Esophagus mucosa (tissue), 1 donor: ENCODE measurements at places on chromosomes 2 and 18. TPM values are rescaled to one million over a fixed set of nuclear protein-coding genes. Genes with fewer than 3 reads are reported as not detected.

The TMEM247 gene
- total RNA-seq = not detected

The KIAA2012 gene
- total RNA-seq = not detected

The ACAA2 gene
- total RNA-seq = 27.6 TPM

The SDC1 gene
- total RNA-seq = 477 TPM

The DUSP2 gene
- total RNA-seq = 1.8 TPM

The BMP10 gene
- total RNA-seq = not detected

The WDR75 gene
- total RNA-seq = 24.3 TPM

The COLEC12 gene
- total RNA-seq = 0.68 TPM

The DNER gene
- 0.60 TPM for total RNA-seq

The GPR45 gene
- not detected for total RNA-seq

The GKN2 gene
- total RNA-seq = not detected

The AOX1 gene
- 5.2 TPM for total RNA-seq

The CCDC88A gene
- total RNA-seq = 13.2 TPM

The PIEZO2 gene
- total RNA-seq = 0.76 TPM

DNA sequence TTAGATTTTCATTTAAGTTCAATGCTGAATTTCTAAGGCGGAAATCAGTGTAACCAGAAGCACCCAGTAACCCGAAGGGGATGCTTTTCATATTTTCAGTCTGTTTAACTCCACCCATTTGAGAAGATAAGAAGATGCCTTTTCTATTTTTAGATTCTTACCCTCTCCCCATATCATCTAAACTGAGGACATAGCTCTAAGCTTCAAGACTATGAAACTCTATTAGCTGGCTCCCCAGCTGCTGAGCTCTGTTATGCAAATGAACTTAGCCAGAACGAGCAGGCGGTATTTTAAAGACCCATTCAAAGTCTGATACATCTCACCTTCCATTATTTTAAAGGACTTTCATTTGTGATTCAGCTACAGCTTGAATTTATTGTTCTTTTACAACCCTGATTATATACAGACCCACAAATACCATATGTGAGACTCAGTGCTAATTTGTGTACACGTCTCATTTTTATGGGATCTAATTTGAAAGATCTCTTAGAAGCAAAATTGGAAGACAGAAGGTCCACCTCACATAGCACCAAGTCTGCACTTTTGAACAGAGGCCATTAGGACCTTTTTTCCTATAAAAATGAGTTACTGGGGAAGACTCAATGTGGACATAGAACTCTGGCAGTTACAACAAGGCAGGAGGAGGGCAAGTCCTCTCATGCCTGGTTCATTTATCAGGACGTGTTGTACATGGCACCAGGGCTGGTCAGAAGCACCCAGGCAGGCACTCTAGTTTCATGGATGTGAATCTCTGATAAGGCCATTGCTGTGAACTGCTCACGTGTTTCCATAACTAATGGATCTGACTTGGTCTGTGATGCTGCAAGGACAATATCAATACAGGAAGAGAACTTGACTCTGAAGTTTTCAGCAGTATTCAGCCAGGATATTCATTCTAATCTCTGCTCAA lies 16.3 kb downstream of the CDC42EP3 start:
- peak; percentile 31 for ATAC-seq

DNA sequence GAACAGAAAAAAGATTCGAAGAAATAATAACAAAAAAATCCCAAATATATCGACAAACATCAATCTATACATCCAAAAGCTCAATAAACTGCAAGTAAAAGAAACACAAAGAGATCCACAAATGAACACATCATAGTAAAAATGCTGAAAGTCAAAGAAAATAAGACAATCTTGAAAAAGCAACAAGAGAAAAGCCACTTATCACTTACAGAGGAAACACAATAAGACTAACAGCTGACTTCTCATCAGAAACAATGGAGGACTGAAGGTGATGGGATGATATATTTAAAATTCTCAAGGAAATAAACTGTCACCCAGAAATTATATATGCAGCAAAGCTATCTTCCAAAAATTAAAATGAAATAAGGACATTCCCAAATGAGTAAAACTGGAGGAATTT lies 140.3 kb downstream of the NDUFA10 start:
- no peak for ATAC-seq

- ATAC-seq = peak; percentile 47
Observed at GRCh38 chr2:113755835-113756354, 547 bp downstream of the SLC35F5 start.

DNA sequence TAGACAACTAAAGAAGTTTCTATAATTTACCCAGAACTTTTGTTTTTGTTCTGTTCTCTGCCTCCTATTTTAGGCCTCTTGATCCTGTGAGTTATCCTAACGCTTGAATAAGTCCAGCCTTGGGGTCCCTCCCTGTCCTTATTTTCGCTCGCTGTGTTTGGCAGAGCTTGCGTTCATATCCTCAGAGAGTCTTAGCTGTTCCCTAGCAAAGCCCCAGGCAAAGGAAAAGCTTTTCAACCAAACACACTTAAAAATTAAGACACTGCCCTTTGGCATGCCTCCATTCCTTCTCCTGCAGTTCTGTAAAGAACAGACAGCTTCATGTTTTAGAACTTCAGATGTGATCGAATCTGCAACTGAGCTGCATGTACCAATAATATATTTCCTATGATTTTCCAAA lies 517.2 kb downstream of the SUCLG1 start:
- ATAC-seq = no peak

- no peak for ATAC-seq
Observed at GRCh38 chr2:71166812-71167211, 36.4 kb downstream of the MPHOSPH10 start.

- ATAC-seq = no peak
Observed at GRCh38 chr2:207279520-207279919, 113.8 kb upstream of the KLF7 start.

DNA sequence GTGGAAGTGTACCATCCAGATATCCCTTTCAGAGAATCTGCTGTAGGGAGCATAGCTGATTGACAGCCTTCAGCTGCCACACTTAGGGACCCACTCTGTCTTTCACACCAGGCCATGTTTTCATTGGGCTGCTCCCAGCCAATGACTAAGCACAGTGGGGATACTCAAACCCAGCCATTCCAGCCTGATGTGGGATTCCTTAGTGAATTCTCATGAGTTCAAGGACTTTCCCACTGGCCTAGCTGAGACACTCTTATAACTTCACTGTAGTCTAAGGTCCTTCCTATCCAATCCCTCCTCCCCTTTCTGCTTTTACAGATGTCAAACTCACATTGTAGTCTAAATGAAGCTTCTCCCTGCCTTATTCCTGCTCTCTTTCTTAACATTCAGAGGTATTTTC lies 201.2 kb downstream of the PIK3C3 start:
- ATAC-seq = no peak

- ATAC-seq = no peak
Observed at GRCh38 chr2:229348128-229348527, 77.0 kb upstream of the PID1 start.

- no peak for ATAC-seq
Observed at GRCh38 chr2:225091336-225091735, 49.1 kb upstream of the DOCK10 start.

DNA sequence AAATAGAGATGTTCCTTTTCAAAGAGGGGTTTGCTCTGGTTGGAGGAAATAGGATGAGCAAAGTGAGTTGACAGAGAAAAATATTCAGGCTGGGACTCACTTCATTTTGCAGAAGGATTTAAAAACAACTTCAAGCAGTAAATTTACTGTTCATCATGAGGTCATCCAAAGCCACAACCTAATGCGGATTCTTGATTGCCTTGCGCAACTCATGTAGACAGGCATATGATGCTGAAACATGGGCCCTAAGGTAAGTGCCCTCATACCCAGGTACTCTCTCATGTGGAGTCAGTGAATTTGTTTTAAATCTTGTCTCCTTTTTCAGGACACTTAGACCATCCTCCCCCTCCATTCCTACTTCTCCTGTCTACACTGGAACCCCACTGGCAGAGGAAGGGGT lies 51.9 kb upstream of the LYPD1 start:
- no peak for ATAC-seq

DNA sequence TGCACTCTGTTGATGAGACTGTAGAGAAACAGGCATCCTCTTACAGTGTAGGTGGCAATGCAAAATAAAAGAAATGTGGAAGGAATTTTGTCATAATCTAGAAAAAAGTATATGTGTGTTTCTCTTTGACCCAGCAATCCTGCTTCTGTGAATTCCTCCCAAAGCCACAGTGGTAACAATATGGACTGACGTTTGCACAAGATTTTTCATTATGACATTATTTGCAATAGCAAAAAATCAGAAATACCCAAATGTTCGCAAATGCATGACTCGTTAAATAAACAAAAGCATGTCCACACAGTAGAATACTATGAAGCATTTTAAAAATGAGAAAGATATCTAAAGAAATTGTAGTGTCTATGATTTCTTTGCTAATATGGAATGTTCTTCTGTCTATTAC lies 255.2 kb upstream of the NRP2 start:
- no peak for ATAC-seq

- ATAC-seq = no peak
Observed at GRCh38 chr2:127410871-127411652, 7.2 kb upstream of the PROC start.

DNA sequence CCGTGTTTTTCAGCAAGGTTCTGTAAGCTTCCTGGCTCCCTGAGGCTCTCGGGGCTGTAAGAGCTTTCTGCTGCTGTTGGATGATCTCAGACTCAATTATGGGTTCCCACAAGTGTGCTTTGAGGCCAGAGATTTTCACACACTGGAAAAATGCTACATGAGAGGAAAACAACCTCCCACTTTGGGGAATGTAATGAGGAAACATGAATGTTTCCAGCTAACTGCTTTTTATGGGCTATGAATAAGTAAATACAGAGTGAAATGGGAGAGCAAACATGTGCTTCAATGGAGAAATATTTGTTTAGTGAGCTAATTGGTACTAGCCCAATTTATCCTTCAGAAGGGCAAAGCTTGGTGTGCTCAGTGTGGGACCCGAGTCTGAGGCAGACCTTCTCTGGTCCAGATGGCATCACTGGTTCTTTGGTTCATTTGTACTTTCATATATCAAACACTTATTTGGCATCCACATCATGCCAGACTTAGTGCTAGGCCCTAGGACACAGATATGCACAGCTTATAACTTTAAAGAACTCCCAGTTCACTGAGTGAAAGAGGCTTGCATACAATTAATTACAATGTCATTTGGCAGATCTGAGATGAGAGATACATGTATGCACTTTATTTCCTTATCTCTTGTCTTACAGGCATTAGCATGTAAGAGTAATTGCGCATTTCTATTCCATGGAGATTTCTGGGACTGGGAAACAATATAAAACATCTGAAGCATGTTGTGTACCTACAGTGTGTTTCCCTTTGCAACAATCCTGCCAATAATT lies 248.8 kb downstream of the RDH14 start:
- ATAC-seq = no peak

- ATAC-seq = no peak
Observed at GRCh38 chr2:48717846-48718245, 37.7 kb downstream of the LHCGR start.

- no peak for ATAC-seq
Observed at GRCh38 chr18:25335676-25336075, 16.3 kb downstream of the ZNF521 start.

DNA sequence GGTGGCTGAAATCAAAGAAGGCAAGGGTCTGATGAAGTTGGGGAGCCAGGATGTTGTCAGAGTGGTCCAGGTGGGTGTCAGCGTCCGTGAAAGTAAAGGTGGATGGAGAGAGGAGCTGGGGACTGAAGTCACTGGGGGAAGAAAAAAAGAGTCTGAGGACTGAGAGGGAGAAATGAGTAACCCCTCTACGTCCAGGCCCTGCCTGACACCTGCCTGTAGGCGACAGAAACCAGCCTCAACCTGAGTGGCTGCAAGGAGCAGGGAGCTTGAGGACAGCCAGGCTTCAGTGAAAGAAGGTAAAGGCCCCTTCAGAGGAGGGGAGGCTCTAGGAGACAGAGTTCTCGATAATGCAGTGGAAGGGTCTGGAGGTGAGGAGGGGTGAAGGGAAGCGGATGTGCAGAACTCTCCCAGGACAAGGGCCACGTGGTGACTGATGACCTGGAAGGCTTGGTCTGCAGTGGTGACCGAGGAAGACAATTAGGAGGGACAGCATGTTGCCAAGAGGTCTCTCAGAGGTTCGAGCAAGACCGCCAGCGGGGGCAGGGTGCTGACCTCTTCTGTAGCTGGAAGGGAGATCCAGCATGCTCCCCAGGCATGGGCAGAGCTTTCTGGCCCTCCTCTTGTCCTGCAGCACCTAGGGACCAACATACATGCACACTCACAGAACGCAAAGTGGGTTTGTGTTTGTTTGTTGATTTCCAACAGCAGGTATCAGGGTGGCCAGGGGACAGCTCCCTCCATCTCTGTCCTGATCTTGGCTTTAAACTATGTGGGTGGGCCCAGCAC lies 86.6 kb upstream of the TMEM247 start:
- ATAC-seq = no peak

GRCh38 chr18:32775628-32776027 lies 2.8 kb upstream of the KLHL14 start:
- no peak for ATAC-seq

DNA sequence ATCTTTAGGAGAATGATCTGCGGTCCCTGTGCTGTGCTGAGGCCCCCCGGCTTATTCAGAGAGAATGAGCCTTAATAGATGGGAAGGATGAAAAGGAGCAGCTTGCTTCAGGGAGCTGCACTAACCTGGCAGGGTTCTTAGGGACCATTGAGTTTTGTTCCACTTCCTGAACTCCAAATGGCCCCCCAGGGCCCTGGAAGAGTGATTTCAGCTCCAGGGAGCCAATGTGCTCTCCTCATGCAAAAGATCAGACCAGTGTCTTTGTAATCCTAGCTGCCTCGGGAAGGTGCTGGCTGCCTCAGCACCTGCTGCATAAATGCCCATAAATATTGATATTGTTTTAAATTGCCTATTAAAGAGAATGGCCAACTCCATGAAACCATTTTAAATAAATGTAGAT lies 210.2 kb downstream of the NCK2 start:
- no peak for ATAC-seq

GRCh38 chr2:159362816-159363251 lies 76.3 kb upstream of the WDSUB1 start:
- ATAC-seq = peak; percentile 62

- ATAC-seq = no peak
Observed at GRCh38 chr2:210663631-210664089, 107.3 kb downstream of the CPS1 start.

DNA sequence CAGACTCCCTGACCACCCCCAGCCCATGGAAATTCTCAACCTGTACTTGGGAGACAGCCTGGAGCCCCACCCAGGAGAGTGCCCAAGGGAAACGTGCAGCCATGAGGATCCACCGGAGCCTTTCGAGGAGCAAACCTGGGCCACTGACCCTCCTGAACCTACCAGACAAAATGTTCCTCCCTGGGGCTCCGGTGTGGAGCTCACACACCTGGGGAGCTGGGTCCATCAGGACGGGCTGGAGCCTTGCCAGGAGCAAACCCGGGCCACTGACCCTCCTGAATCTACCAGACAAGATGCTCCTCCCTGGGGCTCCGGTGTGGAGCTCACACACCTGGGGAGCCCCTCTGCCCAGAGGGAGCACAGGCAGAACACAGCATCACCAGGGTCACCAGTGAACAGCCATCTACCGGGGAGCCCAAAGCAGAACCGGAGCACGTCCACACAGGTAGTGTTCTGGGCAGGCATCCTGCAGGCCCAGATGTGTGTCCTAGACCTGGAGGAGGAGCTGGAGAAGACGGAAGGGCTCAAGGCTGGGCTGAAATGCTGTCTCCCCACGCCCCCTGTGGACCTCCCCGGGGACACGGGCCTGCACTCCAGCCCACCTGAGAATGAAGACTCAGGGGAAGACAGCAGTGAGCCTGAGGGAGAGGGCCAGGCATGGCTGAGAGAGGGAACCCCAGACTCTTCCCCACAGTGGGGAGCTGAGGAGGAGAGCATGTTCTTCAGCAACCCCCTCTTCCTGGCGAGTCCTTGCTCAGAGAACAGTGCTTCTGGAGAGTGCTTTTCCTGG lies 8.9 kb downstream of the PSD4 start:
- no peak for ATAC-seq

GRCh38 chr2:172339371-172340010 lies 87.9 kb upstream of the ITGA6 start:
- no peak for ATAC-seq
